ENCODE measurements at places on chromosomes 3 and 15.

GRCh38 chr3:123449997-123450604, 1.2 kb upstream of the ADCY5 start:
- DNase-seq, result no peak

DNA sequence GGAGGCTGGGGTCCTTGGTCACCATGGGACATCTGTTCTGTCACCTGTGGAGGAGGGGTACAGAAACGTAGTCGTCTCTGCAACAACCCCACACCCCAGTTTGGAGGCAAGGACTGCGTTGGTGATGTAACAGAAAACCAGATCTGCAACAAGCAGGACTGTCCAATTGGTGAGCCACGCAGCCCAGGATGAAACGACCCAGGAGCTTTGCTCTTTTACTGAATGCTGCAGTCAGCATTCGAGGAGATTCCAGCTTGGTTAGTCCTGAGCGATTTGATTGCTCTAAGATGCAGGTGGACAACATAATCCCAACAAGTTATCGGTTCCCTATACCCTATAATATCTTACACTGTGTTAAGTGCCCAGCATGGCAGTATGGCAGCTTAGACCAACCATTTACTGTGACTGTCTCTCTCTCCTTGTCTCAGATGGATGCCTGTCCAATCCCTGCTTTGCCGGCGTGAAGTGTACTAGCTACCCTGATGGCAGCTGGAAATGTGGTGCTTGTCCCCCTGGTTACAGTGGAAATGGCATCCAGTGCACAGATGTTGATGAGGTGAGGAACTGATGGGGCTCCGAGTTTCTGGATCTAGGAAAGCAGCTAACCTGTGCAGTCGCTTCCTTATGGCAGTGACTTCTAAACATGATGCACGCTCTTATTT, 7.8 kb downstream of the THBS1 start:
- DNase-seq, result no peak

- no peak for DNase-seq
Observed at GRCh38 chr3:82002986-82003642, 241.7 kb upstream of the GBE1 start.

DNA sequence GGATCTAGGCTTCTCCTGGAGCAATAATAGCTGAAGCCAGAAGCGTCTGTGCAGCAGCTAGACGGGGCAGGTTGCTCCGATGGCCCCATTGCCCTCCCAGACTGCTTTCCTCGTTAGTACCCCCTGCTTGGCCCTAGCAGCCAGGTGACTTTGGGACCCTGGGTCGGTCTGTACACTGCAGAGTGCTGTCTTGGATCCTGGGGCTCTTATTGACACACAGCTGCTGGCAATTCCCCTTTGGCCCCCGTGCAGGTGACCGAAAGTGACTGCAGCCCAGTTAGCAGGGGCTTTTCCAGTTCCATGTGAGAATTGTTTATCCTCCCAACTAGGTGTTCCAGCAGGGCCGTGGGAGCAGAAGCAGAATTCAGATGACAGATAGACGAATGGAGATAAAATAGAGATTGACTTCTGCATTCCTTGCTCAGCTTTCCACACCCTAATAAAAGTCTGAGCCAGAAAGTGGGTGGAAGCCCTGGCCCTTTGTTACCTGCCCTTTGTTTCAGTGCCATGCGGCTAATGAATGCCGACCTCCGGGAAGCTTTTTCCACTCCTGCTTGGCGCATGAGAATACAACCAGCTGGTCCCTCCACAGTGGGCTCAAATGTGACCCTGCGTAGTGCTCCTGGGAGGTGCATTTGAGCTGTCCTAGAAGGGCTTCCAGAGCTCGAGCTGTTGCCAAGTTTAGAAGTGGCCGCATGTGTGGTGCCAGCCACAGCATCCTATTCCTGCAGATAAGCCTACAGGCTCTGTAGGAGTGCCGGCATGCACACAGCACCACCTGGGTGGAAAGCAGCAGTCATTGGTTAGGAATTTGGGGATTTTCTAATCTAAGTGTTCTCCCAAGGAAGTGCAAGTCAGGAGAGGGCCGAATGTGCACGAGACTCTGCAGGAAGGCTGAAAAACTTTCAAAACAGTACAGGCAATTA, 94.4 kb downstream of the SLCO3A1 start:
- DNase-seq, result no peak

- no peak for DNase-seq
Observed at GRCh38 chr3:78004571-78004970, 964.7 kb downstream of the ROBO2 start.

- no peak for DNase-seq
Observed at GRCh38 chr3:65342084-65342683, 654.4 kb upstream of the ADAMTS9 start.

DNA sequence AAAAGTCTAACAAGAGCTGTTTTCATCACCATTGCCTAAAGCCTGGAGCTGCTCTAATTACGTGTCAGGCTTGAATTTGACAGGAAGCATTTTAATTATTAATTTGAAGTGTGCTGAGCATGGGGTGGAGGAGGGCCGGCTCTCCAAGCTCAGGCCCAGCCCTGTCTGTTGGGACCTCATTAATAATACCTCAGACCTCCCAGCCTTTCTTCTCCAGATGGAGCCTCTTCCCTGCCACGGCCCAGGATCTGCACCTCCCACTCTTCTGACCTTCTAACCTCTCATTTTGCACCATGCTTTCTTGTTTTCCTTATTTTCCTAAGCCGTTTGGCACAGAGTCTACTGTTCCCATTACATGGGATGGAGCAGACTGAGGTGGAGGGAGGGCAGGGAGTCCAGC, 30.0 kb downstream of the INSYN1 start:
- no peak for DNase-seq

DNA sequence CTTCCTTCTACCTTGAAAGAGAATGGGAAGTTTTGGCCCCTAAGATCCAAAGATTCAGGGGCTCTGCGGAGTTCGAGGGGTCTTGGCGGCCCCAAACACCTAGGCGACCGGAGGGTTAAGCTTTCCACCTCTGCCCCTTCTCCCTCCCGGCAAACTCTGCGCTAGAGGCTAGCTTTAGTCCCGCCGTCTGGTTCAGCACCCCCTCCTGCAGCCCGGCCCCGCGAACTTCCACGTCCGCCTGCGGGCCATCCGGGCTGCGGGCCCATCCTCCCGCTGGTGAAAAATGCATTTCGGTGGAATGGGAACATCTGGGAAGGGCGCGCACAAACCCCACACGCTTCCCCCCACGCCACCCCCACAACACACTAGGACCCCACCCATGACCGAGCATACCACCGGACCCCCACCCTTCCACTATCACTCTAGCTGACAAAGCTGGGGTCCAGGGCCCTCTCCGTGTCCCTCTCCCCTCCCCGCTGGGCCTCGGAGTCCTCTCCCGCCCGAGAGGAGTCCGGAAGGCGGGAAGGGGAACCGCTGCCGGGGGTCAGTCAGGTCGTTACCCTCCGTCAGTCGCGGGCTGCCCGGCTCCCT, 1.0 kb downstream of the SHOX2 start:
- DNase-seq, result no peak

DNA sequence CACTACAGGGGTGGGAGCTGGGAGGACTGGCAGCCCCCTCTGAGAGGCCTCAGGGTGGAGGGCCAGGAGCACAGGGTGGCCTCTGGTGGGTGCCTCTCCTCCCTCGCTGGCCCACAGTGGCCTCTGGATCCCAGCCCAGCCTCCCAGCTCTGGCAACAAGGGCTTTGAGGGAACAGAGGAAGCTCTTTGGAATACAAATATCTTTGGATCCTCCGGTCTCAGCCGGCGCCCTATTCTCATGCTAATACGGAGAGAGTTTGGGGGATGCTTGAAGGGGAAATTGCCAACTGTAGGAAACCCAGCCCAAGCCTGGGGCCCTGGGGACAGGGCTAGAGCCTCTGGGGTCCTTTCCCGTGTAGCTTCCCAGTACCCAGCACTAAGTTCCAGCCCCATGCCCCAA, 33.4 kb upstream of the INSYN1 start:
- DNase-seq, result no peak

GRCh38 chr15:90481023-90481422, 48.7 kb upstream of the CRTC3 start:
- DNase-seq, result no peak

DNA sequence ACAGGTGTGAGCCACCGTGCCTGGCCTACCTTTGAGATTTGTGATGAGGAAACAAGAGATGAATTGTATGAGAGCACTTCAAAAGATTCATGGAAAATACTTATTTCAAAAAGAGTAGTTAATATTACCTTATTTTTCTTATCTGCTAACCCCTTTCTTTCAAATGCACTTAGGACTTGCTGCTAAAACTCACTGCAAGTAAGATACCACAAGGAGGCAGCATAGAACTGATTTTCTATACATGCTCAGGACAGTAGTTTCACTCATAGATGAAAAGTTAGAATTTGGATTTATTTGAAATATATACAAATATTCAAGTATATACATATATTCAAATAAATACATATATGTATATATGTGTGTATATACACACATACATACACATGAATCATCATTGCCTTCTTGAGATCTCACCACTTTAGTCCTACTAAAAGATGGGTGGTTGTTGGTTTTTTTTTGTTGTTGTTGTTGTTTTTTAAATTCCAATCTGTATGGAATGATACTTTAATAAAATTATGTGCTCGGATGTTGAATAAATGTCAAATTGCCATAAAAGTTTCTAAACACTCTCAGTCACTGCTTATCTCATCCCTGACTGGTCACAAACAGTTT, 2.4 kb downstream of the CCNDBP1 start:
- DNase-seq, result no peak

- DNase-seq, result no peak
Observed at GRCh38 chr3:141436180-141436579, 50.6 kb upstream of the RASA2 start.

DNA sequence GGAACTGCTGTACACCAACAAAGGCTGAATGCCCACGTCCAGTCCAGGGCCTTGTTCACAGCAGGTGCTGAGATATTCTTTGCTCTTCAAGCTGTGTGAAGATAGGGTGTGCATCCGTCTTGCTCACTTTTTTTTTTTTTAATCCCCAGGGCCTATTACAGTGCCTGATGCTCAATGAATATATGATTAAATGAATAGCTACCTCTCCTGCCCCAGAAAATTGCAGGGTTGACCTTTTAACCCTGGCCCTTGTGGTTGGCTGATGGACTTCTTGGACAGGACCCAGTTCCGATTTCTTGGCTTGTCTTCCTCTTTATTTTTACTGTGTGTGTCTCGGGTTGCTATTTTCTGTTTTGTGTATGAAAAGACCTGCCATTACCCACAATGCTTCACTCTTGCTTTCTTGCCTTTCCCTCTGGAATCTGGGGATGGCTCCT, 2.9 kb upstream of the FYTTD1 start:
- DNase-seq, result no peak

GRCh38 chr3:31880482-31881078, 100.5 kb downstream of the OSBPL10 start:
- no peak for DNase-seq

DNA sequence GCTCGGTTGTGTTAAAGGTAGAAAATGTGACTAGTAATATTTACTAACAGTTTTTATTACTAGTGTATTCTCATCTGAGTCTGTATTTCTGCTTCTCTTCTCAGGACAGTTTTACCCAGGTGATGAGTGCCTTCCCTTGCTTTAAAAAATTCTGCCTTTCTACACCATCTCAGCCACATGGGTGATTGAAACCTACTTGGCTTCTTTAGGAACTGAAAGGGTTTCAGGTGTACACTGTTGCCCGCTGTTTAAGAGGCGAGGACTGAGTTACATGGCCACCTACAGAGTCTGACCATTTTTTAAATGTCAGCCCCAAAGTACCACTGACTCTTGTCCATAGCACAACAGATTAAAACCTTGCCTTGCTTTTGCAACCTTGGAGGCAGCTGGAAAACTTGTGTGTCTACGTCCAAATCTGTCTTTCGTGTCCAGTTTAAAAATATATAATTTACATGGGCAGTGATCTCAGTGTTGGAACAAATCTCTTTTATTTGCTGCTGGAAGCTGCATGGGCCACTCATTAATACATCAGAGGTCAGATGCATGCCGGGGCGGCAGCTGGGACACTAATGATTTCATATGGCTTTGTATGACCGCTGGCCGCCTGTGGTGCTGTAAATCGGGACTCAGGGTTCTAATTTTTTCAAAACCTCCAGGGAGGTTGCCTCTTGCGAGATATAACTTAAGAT, 44.6 kb downstream of the TRIM71 start:
- DNase-seq, result no peak

GRCh38 chr15:67174864-67175573, 79.4 kb downstream of the AAGAB start:
- no peak for DNase-seq

DNA sequence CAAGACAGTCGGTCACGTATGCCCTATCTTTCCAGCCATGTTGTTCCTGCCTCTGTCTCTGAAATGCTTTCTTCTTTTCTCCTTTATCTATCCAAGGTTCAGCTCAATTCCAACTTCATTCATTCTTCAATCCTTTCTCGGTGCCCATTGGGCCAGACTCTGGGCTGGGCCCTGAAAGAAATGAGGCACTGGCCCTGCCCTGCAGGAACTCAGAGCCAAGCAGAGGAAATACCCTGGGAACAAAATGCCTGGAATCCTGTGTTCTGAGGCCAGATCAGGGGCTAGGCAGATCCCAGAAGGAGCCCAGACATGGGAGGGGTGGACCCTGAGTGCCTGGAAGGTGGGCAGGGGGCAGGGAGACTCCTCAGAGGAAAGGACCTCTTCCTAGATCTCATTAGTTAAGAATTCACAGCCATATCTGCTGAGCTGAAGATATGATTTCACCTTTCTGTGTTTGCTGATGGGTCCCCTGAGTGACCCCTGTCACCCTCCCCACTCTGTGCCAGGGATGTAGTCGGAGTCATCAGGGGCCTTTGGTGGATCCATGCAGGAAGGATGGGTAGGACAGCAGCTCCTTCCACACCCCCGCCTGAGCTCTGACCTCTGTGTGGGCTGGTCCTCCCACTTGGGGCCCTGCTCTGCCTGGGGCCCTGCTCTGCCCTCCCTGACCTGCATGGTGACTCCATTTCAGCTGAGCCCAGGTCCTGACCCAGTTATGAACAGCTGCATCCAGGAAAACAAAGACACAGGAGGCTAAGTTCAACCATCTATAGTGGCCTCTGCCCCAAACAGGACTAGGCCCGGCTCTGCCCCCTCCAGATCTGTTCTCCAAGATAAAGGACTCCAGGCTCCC, 5.3 kb upstream of the DAPK2 start:
- DNase-seq, result no peak

DNA sequence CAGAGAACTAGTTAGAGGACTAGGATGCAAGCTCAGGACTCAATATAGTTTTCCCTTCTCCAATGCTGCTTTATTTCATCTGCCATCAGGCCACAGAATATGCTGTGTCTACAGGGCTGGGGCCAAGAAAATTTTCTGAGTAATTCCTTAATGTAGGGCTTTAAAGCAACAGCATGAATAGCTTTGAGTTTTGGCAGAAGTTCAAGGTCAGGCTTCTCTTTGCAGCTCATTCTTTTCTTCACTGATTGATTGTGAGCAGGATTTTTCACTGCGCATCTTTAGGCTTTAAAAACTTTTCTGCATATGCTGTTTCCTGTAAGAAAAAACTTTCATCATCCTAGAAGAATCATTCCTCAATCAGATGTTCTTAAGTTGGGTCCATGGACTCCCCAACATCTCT, 4.6 kb downstream of the TMEM108 start:
- DNase-seq, result no peak

DNA sequence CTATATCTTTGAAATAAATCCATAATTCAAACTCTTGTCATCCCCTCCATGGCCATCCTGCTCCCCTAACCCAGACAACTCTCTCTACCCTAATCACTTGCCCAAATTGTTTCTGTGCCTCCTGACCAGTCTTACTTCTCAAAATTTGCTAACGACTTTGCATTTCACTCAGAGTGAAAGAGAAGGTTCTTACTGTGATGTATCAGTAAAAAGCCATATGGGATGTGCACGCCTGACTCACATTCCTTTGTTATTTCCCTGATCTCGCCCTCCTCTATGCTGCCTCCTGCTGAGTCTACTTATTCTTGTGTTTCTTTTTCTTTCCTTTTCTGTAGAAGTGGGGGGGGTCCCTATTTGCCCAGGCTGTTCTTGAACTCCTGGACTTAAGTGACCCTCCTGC, 487.2 kb upstream of the FRG2C start:
- DNase-seq, result no peak

GRCh38 chr3:98980915-98981596, 79.6 kb upstream of the DCBLD2 start:
- no peak for DNase-seq
